ENCODE measurements at places on chromosomes 11 and 22.

DNA sequence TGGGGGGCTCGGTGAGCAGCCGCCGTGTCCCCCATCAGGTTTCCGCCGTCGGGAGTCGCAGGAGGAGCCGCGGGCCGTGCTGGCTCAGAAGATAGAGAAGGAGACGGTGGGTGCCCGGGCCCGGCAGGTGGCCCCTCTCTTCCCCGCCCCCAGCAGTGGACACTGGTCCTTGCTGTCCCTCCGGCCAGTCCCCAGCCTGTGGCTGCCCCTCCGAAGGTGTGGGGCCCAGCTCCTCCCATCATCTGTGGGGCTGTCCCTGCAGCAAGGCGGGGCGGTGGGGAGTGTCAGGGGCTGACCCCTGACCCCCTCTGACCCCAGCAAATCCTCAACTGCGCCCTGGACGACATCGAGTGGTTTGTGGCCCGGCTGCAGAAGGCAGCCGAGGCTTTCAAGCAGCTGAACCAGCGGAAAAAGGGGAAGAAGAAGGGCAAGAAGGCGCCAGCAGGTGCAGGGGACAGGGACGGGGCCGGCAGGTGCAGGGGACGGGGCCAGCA, 15.3 kb downstream of the EPS8L2 start:
- DNase-seq, result no peak

GRCh38 chr11:104934594-104934993, 33.8 kb downstream of the CASP4 start:
- DNase-seq, result no peak

- no peak for DNase-seq
Measured at GRCh38 chr11:111846636-111847035, 24.7 kb downstream of the ALG9 start.

DNA sequence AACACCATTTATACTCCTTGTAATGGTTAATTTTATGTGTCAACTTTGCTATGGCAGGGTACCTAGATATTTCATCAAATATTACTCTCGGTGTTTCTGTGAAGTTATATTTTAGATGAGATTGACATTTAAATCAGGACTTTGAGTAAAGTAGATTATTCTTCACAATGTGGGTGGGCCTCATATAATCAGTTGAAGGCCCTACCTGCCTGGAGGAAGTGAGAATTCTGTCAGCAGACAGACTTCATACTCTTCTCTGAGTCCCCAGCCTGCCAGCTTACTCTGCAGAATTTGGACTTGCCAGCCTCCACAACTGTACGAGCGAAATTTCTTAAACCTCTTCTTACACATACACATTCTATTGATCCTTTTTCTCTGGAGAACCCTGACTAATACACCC, 49.3 kb upstream of the SYT9 start:
- DNase-seq, result no peak

GRCh38 chr22:45073064-45073463, 63.3 kb upstream of the PHF21B start:
- DNase-seq, result no peak

GRCh38 chr11:7448201-7448600, 37.1 kb upstream of the OLFML1 start:
- no peak for DNase-seq

DNA sequence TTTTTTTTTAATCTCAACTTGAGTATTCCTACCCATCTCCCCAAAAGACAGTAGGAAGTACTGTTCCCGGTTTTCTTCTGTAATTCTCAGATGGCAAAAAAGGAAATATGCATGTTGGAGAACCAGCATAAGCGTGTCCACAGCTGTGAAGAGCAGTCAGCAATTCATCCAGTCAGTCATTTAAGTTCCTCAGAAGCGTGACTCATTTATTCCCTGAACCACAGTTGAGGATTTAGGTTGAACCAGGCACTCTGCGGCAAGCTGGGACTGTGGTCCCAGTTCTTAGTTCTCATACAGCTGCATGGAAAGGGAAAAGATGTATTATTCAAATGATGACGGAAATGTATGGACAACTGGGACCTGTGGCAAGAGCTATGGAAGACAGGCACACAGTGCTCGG, 61.0 kb upstream of the MYO18B start:
- no peak for DNase-seq

DNA sequence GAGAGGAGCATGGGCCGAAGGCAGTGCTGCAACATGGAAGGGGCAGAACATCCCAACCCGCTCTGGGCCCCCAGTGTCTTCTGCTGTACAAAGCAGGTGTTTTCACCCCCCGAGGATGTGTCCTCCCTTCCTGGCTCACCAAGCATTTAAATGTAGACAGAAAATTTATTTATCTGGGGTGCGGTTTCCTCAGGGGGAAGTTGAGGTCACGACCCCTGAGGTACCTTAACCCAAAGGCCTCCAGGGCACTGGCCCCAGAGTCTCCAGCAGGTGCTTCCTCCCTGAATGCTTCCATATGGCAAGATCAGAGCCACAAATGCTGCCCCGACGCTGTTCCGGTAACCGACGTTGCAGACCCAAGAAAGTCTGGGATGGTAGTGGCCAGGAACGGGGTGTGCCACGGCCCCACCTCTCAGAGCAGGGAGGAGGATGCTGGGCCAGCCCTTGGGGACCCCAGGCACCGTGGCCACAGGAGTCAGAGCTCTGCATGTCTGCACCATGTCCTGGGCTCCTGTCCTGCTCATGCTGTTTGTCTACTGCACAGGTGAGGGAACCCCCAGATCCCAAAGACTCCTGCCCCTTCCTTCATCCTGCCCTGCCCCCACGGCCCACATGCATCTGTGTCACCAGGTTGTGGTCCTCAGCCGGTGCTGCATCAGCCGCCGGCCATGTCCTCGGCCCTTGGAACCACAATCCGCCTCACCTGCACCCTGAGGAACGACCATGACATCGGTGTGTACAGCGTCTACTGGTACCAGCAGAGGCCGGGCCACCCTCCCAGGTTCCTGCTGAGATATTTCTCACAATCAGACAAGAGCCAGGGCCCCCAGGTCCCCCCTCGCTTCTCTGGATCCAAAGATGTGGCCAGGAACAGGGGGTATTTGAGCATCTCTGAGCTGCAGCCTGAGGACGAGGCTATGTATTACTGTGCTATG, at the start of gene VPREB1:
Gene VPREB1, plus strand, starts transcription at position 471 of the 935 bp plus-strand sequence. Its CDS starts 28 bp downstream, at position 499.
- no peak for DNase-seq

DNA sequence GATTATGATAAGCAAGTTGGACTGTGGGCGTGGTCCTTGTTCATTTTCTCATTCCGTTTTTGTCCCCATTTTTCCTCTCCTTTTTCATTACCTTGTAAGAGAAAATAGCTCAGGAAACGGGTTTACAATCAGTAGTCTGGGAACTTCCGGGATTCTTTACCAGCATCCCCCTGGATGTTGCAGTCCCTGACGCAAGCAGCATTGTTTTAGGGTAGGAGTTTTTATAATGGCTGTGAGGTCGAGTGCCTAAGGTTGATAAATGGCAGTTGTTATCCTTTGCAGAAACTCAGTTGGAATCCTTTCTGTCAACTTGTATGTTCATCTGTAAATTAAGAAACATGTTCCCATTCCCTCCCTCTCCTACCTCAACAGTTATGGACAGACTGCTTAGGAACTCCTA, 68.3 kb downstream of the ARHGEF12 start:
- DNase-seq, result no peak

GRCh38 chr11:2304506-2305139, 2.8 kb downstream of the TSPAN32 start:
- DNase-seq, result no peak

DNA sequence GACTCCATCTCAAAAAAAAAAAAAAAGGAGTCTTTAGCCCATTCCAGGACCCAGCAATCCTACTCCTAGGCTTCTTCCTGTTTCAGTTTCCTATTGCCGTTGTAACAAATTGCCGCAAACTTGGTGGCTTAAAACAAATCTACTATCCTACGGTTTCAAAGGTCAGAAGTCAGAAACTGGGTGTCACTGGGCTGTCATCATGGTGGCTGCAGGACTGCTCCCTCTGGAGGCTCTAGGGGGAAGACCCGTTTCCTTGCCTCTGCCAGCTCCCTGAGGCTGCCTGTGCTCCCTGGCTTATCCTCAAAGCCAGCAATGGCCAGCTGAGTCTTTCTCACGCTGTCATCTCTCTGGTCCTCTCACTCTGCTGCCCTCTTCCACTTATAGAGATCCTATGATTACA, 8.7 kb upstream of the DAGLA start:
- no peak for DNase-seq

GRCh38 chr11:134580610-134580975, 168.6 kb upstream of the B3GAT1 start:
- no peak for DNase-seq

GRCh38 chr11:34302046-34302921, 55.5 kb downstream of the ABTB2 start:
- DNase-seq, result no peak
